NCI-H1048 (cell line): ENCODE measurements at places on chromosomes 3 and 15.

DNA sequence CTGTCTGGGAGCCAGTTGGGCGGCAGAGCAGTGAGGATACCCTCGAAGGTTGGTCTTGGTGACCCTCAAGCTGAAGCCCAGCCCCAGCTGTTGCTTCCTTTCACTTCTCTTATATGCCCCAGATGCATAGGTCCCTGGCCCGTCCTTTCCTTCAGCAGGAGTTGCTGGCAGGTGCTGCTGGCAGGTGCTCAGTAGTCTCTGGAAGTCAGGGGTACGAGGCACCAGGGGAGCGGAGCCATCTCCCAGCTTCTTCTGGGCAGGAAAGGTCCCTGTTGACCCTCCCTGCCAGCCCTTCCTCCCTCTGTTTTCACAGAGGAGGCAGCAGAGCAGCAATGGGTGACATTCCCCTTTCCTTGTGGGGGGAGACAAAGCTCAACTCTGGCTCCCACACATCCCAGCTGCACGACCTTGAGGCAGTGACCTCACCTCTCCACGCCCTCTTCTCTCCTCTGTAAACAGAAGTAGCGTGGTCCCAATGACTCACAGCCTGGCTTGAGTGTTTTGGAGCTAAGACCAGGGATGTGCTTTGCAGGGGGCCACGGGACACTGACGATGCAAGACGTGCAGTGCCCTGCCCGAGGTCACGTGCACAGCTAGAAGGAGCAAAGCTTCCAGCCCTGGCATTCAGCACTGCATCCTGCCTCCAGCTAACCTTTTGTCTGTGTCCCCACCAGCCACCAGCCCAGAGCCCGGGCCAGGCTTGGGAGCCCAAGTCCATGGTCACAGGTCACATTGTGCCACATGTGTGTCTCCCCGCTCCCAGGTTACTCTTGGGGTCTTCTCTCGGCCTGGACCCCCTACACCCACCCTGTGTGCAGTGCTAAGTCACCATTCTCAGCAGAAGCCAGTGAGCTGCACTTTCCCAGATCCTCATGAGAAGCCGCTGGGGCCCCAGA is 49.7 kb downstream of the SLC6A6 start:
- DNase-seq: no peak

GRCh38 chr3:99666201-99666600 is 27.8 kb downstream of the COL8A1 start:
- DNase-seq: no peak

GRCh38 chr3:143060906-143061305 is 58.7 kb upstream of the CHST2 start:
- DNase-seq: no peak

DNA sequence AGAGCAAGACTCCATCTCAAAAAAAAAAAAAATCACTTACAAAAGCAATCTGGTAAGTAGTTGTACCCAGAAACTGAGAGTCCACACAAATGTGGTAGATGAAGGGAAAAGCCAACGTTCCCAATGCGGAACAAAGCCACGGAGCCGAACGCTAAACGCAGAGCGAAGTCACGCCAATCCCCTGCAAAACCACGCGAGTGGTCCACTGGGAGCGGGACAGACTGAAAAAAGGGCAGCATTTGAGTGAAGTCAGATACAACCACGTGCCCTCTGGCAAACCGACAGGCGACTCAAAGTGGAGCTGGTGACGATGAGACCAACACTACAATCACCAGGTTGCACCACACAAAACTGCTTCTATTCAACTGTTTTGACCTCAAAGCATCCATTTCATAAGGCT is 246.1 kb upstream of the LYSMD4 start:
- DNase-seq: no peak

GRCh38 chr3:7581831-7582230 is 720.9 kb downstream of the GRM7 start:
- no peak for DNase-seq

DNA sequence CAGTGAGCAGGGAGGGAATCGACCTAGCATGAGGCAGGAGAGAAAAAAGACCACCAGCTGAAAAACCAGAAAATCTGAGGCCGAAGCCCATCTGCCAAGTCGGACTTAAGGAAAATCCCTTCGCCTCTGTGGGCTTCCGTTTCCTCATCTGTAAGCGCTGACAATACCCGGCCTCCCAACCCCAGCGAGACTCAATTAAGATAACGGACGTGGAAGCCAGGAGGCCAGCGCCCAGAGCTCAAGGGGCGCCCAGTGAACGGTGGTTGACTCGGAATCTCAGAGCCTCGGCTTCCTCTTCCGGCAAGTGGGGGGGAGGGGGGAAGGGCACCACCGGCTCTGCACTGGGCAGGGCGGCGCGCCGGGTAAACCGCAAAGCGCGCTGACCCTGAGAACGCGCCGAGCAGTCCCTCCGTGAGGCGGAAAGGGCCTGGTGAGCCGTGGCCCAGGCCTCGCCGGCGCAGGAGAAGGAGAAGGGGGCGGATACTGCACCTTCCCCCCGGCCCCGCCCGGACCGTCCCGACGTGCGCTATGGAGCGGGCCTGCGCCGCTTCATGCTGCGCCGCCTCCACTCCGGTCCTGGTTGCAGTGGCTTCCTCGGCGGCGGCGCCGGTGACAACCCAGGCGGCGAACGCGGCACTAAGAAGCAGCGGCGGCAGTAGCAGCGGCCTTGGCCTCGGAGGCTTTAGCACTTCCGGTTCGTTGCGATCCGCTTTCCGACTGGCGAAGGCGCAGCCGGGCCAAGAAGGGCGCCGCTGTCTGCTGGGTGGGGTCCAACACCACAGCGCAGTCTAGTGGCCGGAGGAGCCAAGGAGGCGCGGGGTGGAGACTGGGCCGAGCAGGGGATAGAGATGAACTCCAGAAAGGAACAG is at the start of gene DPP8:
Gene DPP8, minus strand, starts transcription at position 693 of the 869 bp plus-strand sequence. CDS start 5,136 bp downstream, outside the sequence.
- peak; percentile 87 for DNase-seq

DNA sequence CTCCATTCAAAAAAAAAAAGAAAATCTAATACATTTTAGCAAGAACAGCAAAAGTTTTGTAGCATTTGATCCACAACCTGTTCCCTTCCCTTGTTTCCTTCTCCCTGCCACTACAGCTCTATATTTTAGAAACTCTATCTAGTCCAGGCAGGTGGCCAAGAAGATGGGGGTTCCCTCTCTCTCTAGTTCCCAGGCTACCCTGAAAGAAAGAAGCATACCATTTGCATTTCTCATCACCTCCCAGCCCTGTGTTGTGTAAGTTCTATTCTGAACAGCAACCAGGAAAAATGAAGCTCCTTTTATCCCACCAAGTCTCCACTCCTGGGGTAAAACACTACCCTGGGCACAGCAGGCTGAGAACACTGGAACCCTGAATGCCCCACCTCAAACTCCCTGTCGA is 100.0 kb downstream of the PCCB start:
- DNase-seq: no peak

DNA sequence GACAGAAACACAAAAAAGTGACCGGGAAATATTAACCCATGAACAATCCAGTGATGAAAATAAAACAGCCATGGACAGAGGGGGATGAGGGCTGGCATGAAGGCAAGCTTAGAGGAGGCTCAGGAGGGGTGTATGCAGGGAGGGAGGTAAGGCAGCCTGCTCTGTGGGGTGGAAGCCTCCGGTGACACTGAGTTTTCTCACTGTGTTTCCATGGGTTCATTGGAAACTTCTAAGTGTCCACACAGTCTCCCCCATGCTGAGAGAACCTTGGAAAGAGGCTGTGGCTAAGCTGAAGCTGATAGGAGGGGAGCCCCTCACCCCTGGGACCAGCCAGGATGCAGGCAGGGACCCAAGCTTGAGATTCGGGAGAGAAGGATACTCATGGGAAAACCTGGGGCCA is 6.8 kb upstream of the SKOR1 start:
- DNase-seq: no peak
